Osteoblast (primary cell): ENCODE measurements at places on chromosomes 12 and 14. TPM values are rescaled to one million over a fixed set of nuclear protein-coding genes. Genes with fewer than 3 reads are reported as not detected.
A peak's percentile ranks its signal among the peaks of the same experiment; 100 is the strongest.

DNA sequence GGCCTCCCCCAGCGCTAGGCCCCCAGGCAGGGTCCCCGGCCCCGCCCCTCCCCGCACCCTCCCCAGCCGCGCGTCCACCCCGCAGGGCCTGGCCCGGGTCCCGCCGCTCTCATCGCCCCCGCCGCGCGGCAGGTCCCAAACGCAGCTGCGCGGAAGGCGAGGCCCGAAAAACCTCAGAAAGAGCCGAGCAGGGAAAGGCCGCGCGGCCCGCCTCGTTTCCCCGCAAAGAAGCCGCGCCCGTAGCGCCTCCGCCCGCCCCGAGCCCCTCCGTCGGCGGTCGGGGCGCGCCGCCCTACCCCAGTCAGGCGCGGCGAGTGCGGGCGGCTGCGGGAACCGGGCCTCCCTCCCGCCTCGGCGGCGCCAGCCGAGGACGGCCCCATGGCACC is 324 bp downstream of the POLE start:
- H3K4me3 ChIP-seq: peak overlapping the region; percentile 75
- no peak overlapping the region for H3K27ac ChIP-seq
- H3K36me3 ChIP-seq: no peaks in the 10 kb centered on the region

DNA sequence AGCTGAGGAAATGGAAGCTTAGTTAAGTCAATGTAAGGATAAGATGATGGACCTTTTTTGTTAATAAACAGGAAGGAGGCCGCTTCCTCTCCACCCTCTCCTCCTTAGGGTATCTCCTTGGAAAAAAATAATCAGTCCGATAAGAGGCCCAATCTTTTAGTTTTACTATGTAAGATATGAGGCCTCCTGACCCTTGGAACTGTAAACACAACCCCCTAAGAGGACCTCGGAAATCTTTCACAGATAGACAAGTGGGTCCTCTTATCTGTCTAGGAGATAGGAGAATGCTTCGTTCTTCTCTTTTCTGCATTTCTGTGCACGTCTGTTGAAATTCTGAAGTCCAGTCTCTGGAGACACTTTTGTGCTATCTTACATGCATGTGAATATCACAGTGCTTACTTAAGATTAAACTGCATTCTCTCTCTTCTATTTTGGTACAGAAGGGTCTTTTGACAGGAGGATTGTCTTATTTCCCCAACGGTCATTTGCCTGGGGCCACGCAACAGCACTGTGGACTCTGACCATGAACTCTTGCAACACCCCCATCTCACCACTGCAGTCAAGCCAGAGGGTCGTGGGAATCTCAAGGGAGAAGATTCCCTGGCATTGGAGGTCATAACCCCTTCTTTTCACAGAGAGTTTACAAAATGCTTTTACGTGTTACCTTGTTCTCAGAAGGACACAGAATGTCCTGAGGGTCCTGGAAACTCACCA is 313.0 kb upstream of the RTL1 start:
- H3K4me3 ChIP-seq: no peak overlapping the region
- DNase-seq: peak; percentile 73
- H3K4me1 ChIP-seq: no peaks in the 10 kb centered on the region
- no peak overlapping the region for H3K27ac ChIP-seq

DNA sequence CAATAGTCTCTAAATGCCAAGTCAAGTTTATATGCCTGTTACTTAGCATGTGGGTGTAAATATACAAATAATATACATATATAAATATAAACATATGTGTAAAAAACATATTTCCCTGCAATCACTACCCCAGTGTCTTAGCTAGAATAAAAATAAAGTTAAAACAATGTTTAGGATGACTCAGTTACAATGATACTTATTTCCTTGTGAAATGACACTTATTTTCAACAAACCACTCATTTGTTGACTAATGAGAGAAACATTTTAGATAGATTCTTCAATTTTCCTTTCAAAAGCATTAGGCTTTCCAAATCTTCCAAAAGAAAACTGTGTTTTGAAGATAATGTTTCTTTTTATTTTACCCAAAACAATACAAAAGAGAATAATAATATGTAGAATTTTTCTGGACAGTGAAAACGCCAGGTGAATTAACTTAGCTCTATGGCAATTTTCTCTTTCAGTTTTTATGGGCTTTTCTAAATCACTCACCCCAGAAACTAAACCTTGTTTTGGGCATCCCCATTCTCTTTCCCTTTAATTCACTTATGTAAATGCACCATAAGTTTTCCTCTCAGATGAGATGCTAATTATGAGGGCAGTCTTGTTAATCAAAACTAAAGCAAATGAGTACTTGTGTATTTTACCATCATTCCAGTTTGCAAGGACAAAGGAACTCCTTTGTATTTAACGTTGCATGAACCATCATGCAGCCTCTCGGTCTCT is 465.9 kb downstream of the BCAT1 start:
- no peaks in the 10 kb centered on the region for H3K36me3 ChIP-seq
- H3K27ac ChIP-seq: no peak overlapping the region
- H3K27me3 ChIP-seq: no peaks in the 10 kb centered on the region
- no peak overlapping the region for H3K4me3 ChIP-seq
- no peak for DNase-seq

FAM186B gene
- 0.59 and 0.72 TPM in 2 replicates for total RNA-seq

GRCh38 chr12:23063206-23063605 is 438.2 kb downstream of the ETNK1 start:
- no peaks in the 10 kb centered on the region for H3K36me3 ChIP-seq
- H3K27me3 ChIP-seq: no peaks in the 10 kb centered on the region
- no peaks in the 10 kb centered on the region for H3K4me1 ChIP-seq

FOXN3 gene
- total RNA-seq: 44.5 and 49.9 TPM in 2 replicates

GYS2 gene
- not detected in 2 replicates for total RNA-seq

DNA sequence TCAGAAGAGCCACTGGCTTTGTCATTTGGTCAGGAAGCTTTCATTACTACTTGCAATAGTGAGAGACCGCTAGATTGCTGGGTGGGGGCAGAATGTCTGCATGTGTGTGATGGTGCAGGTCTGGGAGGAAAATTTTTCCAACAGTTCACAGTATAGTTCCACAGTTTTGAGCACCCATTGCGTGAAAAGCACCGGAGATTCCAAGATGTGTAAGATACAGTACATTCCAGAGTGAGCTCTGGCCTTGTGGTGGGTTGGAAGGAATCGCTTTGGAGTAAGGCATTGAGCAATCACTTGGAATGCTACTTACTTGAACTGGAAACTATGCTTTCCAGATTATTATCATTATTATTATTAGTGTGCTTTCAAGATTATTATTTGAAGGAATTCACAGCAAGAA is 47.6 kb upstream of the FRMD6 start:
- no peaks in the 10 kb centered on the region for H3K36me3 ChIP-seq
- H3K4me3 ChIP-seq: no peak overlapping the region
- DNase-seq: no peak
- H3K27me3 ChIP-seq: no peaks in the 10 kb centered on the region

GRCh38 chr12:125050868-125051267 is 14.4 kb upstream of the AACS start:
- DNase-seq: peak; percentile 72
- H3K36me3 ChIP-seq: no peaks in the 10 kb centered on the region
- no peaks in the 10 kb centered on the region for H3K27me3 ChIP-seq
- peaks cover 4% of the 10 kb centered on the region for H3K4me1 ChIP-seq
- H3K4me3 ChIP-seq: no peak overlapping the region
- no peak overlapping the region for H3K27ac ChIP-seq

DNA sequence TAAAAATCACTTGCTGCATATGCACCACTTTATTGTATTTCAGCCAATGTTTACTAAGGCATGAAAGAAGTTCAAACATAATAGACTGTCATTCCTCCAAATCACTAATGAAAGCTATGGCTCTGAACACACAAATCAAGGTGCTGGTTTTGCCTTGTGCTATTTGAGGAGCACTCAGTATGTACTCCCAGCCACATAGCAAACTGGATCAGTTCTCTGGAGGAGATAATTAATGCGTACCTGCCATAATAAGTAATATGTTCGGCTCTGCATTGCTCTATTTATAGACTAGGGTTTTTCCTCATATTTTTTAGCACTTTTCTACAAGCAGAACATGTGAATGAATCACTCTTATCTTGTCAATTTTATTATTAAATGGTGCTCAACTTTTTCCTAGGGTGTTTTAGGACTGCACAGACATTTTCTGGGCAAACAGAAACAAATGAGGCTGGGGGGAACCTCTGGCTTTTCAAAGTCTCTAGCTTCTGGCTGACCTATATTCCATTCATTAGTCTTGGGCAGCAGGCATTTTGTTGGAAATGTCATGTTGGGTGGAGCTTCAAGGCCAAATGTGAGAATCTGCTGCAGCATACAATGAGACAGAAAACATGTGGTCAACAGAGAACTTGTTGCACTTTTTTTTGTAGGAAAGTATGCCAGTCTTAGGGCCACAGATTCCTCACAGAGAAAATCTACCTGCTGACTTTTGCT is 88.4 kb downstream of the GRIP1 start:
- no peak overlapping the region for H3K27ac ChIP-seq
- no peak for DNase-seq
- H3K27me3 ChIP-seq: no peaks in the 10 kb centered on the region
- no peaks in the 10 kb centered on the region for H3K4me1 ChIP-seq

- DNase-seq: peak; percentile 81
- H3K27ac ChIP-seq: peak overlapping the region; percentile 73
- H3K36me3 ChIP-seq: no peaks in the 10 kb centered on the region
These were observed 594 bp downstream of the KRAS start for GRCh38 chr12:25249931-25250738.

- H3K36me3 ChIP-seq: no peaks in the 10 kb centered on the region
- no peaks in the 10 kb centered on the region for H3K4me1 ChIP-seq
- DNase-seq: no peak
These were observed 434.4 kb upstream of the PDE3A start for GRCh38 chr12:19933924-19934323.

SAMD15 gene
- total RNA-seq: 4.0 and 6.2 TPM in 2 replicates

GRCh38 chr12:68374307-68374982 is 42.3 kb upstream of the MDM1 start:
- H3K36me3 ChIP-seq: no peaks in the 10 kb centered on the region
- no peak overlapping the region for H3K4me3 ChIP-seq
- DNase-seq: no peak
- H3K27me3 ChIP-seq: no peaks in the 10 kb centered on the region
- peaks cover 3% of the 10 kb centered on the region for H3K4me1 ChIP-seq

CCDC196 gene
- not detected in 2 replicates for total RNA-seq

ST8SIA1 gene
- 6.2 TPM in 2 replicates for total RNA-seq

KRT6B gene
- total RNA-seq: not detected in 2 replicates

- DNase-seq: no peak
- H3K4me3 ChIP-seq: peak overlapping the region; percentile 53
- peaks cover 9% of the 10 kb centered on the region for H3K27me3 ChIP-seq
- H3K4me1 ChIP-seq: peaks cover 16% of the 10 kb centered on the region
- H3K36me3 ChIP-seq: no peaks in the 10 kb centered on the region
These were observed 32.0 kb upstream of the CDKN3 start for GRCh38 chr14:54364555-54365415.

KCNH3 gene
- not detected in 2 replicates for total RNA-seq

BATF gene
- 0.59 and 0.72 TPM in 2 replicates for total RNA-seq

GPR65 gene
- under 0.01 TPM in 2 replicates for total RNA-seq

TMEM117 gene
- 20.6 and 22.4 TPM in 2 replicates for total RNA-seq

GRCh38 chr14:99268810-99269707 is 2.9 kb downstream of the BCL11B start:
- DNase-seq: peak; percentile 73
- no peak overlapping the region for H3K27ac ChIP-seq
- peaks cover 54% of the 10 kb centered on the region for H3K27me3 ChIP-seq
- H3K36me3 ChIP-seq: no peaks in the 10 kb centered on the region

DNA sequence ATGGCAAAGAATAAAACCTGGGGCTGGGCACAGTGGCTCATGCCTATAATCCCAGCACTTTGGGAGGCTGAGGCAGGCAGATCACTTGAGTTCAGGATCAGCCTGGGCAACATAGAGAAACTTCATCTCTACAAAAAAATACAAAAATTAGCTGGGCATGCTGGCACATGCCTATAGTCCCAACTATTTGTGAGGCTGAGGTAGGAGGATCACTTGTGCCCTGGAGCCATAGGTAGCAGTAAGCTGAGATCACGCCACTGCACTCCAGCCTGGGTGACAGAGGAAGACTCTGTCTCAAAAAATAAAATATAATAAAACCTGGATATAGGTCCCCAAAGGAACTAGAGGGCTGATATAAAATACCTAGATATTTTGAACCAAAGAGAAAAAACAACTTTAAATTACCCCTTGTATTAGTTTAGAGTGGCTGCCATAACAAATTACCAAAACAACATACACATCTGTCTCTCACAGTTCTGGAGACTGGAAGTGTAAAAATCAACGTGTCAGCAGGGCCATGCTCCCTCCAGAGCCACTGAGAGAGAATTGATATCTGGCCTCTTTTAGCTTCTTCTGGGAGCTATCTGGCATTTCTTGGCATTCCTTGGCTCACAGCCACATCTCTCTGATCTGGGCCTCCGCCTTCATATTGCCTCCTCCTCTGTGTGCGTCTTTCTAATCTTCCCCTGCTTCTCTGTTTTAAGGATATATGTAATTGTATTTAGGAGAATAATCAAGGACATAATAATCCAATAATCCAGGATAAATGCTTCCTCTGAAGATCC is 47.9 kb upstream of the ATF7IP start:
- no peak overlapping the region for H3K27ac ChIP-seq
- peak; percentile 29 for DNase-seq
- no peaks in the 10 kb centered on the region for H3K4me1 ChIP-seq
- H3K27me3 ChIP-seq: no peaks in the 10 kb centered on the region

GRCh38 chr12:1534748-1535147 is 59.6 kb downstream of the FBXL14 start:
- H3K27me3 ChIP-seq: no peaks in the 10 kb centered on the region
- H3K36me3 ChIP-seq: no peaks in the 10 kb centered on the region
- H3K4me3 ChIP-seq: no peak overlapping the region
- DNase-seq: peak; percentile 87

TAS2R50 gene
- total RNA-seq: 4.4 and 6.2 TPM in 2 replicates

MSI1 gene
- under 0.01 TPM in 2 replicates for total RNA-seq

CD163 gene
- total RNA-seq: under 0.01 TPM in 2 replicates

- DNase-seq: no peak
- no peaks in the 10 kb centered on the region for H3K36me3 ChIP-seq
- no peak overlapping the region for H3K27ac ChIP-seq
These were observed 43.2 kb upstream of the MEG3 start for GRCh38 chr14:100782516-100783320.

- H3K4me3 ChIP-seq: no peak overlapping the region
- no peaks in the 10 kb centered on the region for H3K36me3 ChIP-seq
- no peak overlapping the region for H3K27ac ChIP-seq
These were observed 1.1 kb downstream of the JAG2 start for GRCh38 chr14:105167303-105168092.
